ENCODE measurements at places on chromosomes 7 and 10. TPM values are rescaled to one million over a fixed set of nuclear protein-coding genes. Genes with fewer than 3 reads are reported as not detected.

DNA sequence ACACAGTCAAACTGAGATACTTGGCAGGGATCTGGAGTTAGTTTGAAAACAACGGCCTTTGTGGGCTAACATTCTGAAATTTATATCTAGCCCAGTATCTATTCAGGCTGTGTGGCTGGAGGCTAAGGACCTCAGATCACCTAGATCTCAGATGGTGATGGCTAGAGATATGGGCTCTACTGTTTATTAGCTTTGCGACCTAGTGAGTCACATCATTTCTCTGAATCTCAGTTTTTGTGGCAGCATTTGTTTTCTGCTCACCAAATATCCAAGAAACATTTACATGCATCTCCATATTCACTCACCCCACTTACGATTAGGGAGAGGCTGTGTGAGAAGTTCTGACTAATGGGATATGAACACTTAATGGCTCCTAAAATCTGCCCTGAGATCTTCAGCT, 503.9 kb downstream of the KIF20B start:
- DNase-seq: no peak

DNA sequence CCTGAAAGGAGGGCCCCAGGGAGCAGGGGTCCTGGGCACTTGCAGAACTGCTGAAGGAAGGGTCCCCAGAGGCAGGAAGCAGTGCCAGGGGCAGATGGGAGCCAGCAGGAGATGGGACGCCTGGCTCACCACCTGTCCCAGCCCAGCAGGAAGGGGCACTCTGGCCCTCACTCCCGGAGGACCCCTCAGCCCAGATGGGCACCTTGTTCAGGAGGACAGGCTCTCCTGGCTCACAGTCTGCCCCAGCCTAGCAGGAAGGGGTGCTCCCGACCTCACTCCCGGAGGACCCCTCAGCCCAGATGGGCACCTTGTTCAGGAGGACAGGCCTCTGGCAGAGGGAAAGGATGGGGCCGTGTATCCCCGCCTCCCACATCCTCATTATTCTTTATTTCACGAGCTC, 331.4 kb upstream of the SHH start:
- no peak for DNase-seq

The OR2A14 gene
- not detected for total RNA-seq

The HYCC1 gene
- total RNA-seq: 52.3 TPM

The FANK1 gene
- total RNA-seq: 19.1 TPM

GRCh38 chr10:92822060-92822634, 26.2 kb upstream of the EXOC6 start:
- no peak for DNase-seq

GRCh38 chr10:8726084-8726778, 671.7 kb downstream of the GATA3 start:
- DNase-seq: no peak

- DNase-seq: no peak
Observed at GRCh38 chr10:131851346-131851745, 49.5 kb upstream of the PPP2R2D start.

- DNase-seq: no peak
Observed at GRCh38 chr10:98959379-98959778, 276.3 kb downstream of the HPSE2 start.

DNA sequence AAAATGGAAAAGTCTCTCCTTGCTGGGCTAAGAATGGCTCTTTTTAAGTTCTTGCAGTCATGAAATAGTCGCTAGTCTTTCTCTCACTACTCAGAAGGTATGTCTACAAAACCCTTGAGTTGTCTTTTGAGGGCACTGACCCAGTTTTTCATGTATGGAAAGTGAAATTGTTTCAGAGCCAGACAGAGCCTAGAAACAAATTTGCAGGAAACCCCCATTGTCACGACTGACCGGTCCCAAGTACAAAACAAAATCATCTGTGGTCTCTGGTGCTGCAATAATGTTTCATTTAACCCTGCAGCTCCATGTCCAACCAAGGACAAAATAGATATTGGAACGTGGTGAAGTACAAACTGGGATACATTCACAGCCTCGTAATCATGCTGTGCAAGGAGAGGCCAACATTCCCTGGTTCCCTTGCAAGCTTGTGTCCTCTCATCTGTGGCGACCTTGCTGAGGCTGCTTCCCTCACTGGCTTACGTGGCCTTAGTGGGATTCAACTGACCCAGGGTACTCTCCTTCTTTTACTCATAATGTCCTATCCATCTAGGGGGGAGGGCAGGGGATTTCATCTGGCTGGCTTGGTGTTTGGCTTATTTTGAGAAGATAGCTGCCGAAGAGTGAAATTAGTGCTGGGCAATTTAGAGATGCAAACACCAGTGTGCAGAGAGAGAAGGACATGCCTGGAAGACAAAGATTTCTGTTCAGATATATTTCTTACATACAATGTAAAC, 172.5 kb downstream of the IPMK start:
- DNase-seq: no peak

GRCh38 chr10:132722394-132723329, 63.3 kb downstream of the NKX6-2 start:
- no peak for DNase-seq

DNA sequence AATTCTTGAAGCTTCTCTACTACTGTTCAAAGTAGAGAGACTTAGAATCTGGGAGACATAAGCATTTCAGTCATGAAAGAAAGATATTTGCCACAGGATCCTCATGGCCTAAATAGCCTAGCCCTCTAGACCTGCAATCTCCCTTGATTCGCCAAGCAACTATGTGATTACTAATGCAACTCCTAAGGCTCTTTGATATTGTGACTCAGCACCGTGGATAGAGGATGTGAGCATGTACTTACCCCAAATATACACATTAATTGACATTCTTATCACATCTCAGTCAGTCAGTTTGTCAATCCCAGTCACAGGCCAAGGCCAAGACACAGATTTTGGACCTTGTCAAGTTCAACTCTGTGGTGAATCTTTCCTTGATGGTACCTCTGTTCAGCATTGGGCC, 42.6 kb downstream of the GPR37 start:
- DNase-seq: no peak

The FAM25C gene
- total RNA-seq: not detected

GRCh38 chr7:135333946-135334345, 100.3 kb downstream of the STRA8 start:
- DNase-seq: no peak

DNA sequence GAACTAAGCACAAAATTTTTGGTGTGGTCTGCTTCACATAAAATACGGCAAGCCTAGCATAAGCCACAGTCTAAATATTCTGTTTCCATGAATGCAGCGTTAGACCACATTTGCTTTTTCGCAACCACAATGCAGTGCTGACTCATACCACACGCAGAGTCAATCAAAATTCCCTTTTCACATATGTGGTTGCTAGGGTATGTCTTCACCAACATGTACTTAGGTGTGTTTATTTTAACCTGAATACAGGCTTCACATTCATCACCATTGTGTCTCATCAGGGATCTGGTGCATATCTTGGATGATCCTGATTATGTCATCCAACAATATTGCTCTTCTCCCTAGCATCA, 90.8 kb downstream of the CHN2 start:
- no peak for DNase-seq

The MGMT gene
- 27.3 TPM for total RNA-seq

The TFR2 gene
- total RNA-seq: 9.1 TPM

Data from Panc1 (cell line).